ENCODE measurements at places on chromosomes 4 and X.

DNA sequence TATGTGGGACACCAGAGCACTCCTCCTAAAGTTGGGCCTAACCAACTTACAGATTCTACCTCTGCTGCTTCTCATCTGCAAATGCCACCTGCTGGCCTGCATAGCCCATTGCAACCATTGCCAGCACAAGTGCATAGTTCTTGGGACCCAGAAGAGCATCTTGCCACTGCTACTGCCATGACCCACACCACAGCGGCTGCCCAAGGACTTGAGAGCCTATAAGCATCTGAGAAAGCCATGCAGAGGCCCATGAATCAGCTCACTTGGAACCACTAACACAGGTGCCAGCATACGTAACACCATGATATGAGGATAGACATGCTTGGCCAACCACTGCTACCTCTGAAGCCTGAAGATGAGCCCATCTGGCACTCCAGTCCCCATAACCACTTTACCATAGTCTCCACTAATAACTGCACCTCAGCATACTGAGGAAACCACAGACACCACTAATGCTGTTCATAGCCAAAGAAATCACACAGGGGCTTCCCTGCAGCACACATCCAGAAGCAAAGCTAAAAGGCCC is 258.1 kb upstream of the AGTR2 start:
- DNase-seq: no peak

DNA sequence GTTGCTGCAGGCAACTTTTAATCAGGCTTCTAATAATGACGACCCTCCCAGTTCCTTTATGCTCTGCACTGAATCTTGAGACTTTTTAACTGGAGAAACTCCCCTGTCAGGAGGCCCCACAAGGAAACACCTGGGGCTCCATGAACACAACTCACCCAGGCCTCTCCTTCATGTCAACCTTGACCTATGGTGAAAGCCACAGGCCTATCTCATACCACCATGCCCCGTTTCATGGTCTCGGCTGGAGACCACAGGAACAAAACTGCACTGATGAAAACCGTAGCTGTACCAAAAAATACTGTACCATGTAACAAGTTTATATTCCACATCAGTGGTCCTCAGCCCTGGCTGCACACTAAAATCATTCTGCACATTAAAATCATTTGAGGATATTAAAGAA is 57.0 kb downstream of the ZNF827 start:
- DNase-seq: no peak

- DNase-seq: no peak
Observed at GRCh38 chrX:131779741-131780140, 235.9 kb downstream of the OR13H1 start.

DNA sequence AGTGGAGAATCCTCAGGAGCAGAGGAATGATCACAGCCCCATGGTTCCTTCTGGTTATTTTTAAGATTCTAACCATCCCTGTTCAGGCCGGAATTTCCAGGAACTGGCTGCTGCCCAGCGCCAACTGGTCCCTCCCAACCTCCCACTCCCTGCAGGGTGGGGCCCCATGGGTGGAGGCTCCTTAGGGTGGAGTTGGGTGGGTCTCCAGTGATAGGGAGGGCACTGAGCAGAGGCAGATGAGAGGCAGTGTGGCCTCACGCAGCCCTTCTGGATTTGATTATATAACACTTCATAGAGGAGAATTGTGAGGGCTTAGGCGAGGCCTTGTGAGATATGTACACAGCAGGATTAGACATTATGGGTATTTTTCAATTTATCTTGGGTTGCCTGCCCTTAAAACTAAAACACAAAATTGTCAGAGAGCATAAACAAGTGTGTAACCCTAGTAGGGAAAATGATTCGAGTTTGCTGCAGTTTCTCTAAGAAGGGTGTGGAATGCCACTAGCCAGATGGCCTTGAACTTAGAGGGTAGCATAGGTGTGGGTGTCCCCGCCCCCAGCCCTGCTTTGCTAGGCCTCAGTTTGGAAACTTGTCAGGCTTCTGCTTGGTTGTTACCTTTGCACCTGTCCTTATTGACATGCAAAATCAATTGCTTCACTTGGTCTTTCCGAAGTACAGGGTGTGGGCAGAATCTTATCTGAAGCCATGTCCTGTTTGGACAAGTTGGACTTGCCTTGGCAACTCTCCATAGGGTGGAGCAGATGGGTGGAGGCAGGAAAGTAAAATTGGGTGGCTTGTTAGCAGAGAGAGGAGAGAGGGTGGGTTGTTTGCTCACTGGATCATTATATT is 9.4 kb downstream of the KLF3 start:
- peak; percentile 68 for DNase-seq

GRCh38 chrX:43949669-43950068 is 23.5 kb downstream of the NDP start:
- DNase-seq: no peak

- DNase-seq: no peak
Observed at GRCh38 chr4:40749717-40750460, at the start of gene NSUN7. NSUN7 (plus strand) TSS chr4:40749955; CDS start chr4:40750694, 739 bp downstream.

DNA sequence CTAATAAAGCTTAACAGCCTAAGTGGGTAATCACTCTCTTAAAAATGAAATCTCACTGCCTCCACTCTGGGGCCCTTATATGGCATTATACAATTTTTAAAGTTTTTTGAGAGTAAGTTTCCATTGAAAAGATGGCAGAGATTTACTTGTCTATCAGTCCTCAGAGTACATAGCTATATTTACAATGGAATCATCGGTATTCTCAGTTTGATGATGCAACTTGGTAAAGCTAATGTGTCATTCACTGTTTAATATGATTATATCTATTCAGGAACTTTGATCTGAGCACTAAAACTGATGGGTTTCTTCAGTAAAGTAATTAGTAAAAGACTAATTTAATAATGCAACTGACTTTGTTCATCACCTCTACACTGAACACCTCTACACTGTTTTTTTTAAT is 51.6 kb downstream of the CT47B1 start:
- DNase-seq: no peak

- DNase-seq: no peak
Observed at GRCh38 chr4:99104153-99104552, 15.6 kb upstream of the ADH5 start.
